Heart right ventricle (tissue), 16 donors: ENCODE measurements at places on chromosomes 12 and 14. TPM values are rescaled to one million over a fixed set of nuclear protein-coding genes. Genes with fewer than 3 reads are reported as not detected.

P2RX2 gene
- total RNA-seq: not detected

ZNF84 gene
- total RNA-seq: 13.3 TPM

MGST1 gene
- 7.7 TPM for total RNA-seq

HEBP1 gene
- total RNA-seq: 55.4 TPM

DNA sequence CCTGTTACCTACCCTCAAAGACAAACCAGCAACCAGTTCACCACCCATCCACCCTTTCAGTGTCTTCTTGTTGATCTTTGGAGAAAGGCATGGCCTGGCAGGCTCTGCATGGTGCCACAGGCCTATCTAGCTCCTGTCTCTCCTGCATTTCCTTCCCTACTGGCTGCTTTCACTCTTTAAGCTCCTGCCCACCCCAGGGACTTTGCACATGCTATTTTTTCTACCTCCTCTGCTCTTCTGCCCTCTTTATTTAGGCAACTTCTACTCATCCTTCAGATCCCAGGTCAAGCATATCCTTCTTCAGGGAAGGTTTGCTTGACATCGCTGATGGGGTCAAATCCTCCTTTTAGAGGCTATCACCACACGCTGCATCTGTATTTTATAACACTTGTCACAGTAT, 27.1 kb upstream of the GPRC5A start:
- H3K36me3 ChIP-seq: no peaks in the 10 kb centered on the region
- no peaks in the 10 kb centered on the region for H3K4me1 ChIP-seq
- H3K27me3 ChIP-seq: no peaks in the 10 kb centered on the region
- no peak for DNase-seq
- no peak overlapping the region for H3K27ac ChIP-seq

GRCh38 chr14:71488703-71489191, 443.5 kb upstream of the RGS6 start:
- H3K27me3 ChIP-seq: no peaks in the 10 kb centered on the region
- DNase-seq: no peak
- H3K4me1 ChIP-seq: no peaks in the 10 kb centered on the region
- H3K36me3 ChIP-seq: no peaks in the 10 kb centered on the region
- H3K27ac ChIP-seq: no peak overlapping the region
- H3K4me3 ChIP-seq: no peak overlapping the region

DNA sequence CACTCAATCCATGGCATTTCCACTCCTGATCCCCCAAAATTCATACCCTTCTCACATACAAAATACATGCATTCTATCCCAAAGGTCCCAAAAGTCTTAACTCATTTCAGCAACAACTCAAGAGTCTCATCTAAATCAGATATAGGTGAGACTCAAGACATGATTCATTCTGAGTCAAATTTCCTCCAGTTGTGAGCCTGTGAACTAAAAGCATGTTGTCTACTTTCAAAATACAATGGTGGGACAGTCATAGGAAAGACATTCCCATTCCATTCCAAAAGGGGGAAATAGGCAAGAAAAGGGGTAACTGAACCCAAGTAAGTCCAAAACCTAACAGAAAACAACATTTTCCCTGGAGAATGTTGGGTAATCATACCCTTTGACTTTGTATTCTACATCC, 103.3 kb downstream of the C12orf75 start:
- H3K4me3 ChIP-seq: no peak overlapping the region
- H3K27ac ChIP-seq: no peak overlapping the region
- H3K4me1 ChIP-seq: no peaks in the 10 kb centered on the region
- H3K36me3 ChIP-seq: no peaks in the 10 kb centered on the region
- DNase-seq: no peak
- no peaks in the 10 kb centered on the region for H3K27me3 ChIP-seq

- H3K4me1 ChIP-seq: peaks cover 79% of the 10 kb centered on the region
- no peaks in the 10 kb centered on the region for H3K36me3 ChIP-seq
- DNase-seq: no peak
- H3K27me3 ChIP-seq: no peaks in the 10 kb centered on the region
Measured at GRCh38 chr12:123075646-123076171, 75.2 kb downstream of the PITPNM2 start.

- H3K4me3 ChIP-seq: no peak overlapping the region
- H3K36me3 ChIP-seq: no peaks in the 10 kb centered on the region
- H3K27ac ChIP-seq: no peak overlapping the region
Measured at GRCh38 chr12:77999074-77999715, 168.5 kb downstream of the NAV3 start.

DNA sequence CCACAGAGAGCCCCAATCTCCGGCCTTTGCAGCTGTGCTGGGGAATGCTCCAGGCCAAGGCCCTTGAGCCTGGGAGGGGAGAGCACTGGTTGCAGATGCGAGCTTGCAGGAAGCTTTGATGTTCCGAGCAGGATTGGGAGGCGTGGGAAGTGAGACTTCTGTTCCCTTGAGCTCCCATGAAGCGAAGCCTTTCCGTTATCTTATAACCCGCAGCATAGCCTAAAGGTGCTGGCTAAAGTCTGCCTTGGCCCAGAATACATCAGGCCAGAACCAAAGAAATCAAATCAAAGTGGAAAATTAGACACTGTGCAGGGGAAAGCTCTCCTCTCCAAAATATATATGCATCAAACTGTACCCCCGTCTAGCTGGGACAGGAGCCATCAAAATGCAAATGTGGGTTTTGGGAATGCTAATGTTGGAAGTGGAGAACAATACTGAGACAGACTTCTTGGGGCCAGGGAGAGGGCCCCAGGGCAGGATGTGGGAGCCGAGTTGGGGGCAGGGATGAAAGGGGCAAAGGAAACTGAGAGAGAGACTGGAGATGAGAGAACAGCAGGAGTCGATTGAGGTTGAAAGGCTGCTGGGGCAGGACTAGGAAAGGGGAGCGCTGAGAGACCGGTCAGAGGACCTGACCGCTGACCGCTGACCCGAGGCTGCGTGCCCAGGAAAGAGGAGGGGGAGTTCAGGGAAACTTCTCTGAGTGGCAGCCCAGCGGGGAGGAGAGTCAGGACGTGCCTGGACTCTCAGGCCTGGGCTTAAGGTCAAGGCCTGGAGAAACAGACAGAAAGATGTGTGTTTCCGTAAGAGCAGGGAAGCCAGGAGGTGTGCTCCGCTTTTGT, 152.2 kb upstream of the PARP11 start:
- H3K4me1 ChIP-seq: peaks cover 9% of the 10 kb centered on the region
- H3K27me3 ChIP-seq: no peaks in the 10 kb centered on the region
- H3K27ac ChIP-seq: no peak overlapping the region
- DNase-seq: no peak

- no peaks in the 10 kb centered on the region for H3K36me3 ChIP-seq
- peaks cover 34% of the 10 kb centered on the region for H3K4me1 ChIP-seq
- no peak overlapping the region for H3K4me3 ChIP-seq
- H3K27me3 ChIP-seq: no peaks in the 10 kb centered on the region
Measured at GRCh38 chr14:23008831-23009230, 1.1 kb downstream of the C14orf93 start.

- H3K4me1 ChIP-seq: no peaks in the 10 kb centered on the region
- H3K36me3 ChIP-seq: no peaks in the 10 kb centered on the region
- H3K4me3 ChIP-seq: no peak overlapping the region
- no peaks in the 10 kb centered on the region for H3K27me3 ChIP-seq
- DNase-seq: no peak
Measured at GRCh38 chr14:29264865-29265264, 498.3 kb downstream of the FOXG1 start.

- no peak overlapping the region for H3K4me3 ChIP-seq
- H3K27ac ChIP-seq: no peak overlapping the region
- no peak for DNase-seq
- no peaks in the 10 kb centered on the region for H3K27me3 ChIP-seq
- H3K36me3 ChIP-seq: no peaks in the 10 kb centered on the region
- no peaks in the 10 kb centered on the region for H3K4me1 ChIP-seq
Measured at GRCh38 chr12:79444089-79444488, 246.7 kb downstream of the PAWR start.

- H3K4me1 ChIP-seq: no peaks in the 10 kb centered on the region
- no peak overlapping the region for H3K27ac ChIP-seq
- no peak overlapping the region for H3K4me3 ChIP-seq
- DNase-seq: no peak
Measured at GRCh38 chr14:21940887-21941856, 267.6 kb upstream of the OR4E1 start.

- no peaks in the 10 kb centered on the region for H3K27me3 ChIP-seq
- no peak overlapping the region for H3K4me3 ChIP-seq
Measured at GRCh38 chr14:31391977-31392503, 28.3 kb downstream of the HEATR5A start.

GRCh38 chr14:104049576-104050240, 35.8 kb upstream of the ASPG start:
- no peaks in the 10 kb centered on the region for H3K36me3 ChIP-seq
- no peaks in the 10 kb centered on the region for H3K4me1 ChIP-seq
- DNase-seq: no peak
- no peak overlapping the region for H3K27ac ChIP-seq
